ENCODE measurements at places on chromosomes 1 and 21. TPM values are rescaled to one million over a fixed set of nuclear protein-coding genes. Genes with fewer than 3 reads are reported as not detected.

The RPE65 gene
- not detected for total RNA-seq

The KAZN gene
- total RNA-seq: 7.0 TPM

The PPIAL4G gene
- not detected for total RNA-seq

The CFHR3 gene
- not detected for total RNA-seq

DNA sequence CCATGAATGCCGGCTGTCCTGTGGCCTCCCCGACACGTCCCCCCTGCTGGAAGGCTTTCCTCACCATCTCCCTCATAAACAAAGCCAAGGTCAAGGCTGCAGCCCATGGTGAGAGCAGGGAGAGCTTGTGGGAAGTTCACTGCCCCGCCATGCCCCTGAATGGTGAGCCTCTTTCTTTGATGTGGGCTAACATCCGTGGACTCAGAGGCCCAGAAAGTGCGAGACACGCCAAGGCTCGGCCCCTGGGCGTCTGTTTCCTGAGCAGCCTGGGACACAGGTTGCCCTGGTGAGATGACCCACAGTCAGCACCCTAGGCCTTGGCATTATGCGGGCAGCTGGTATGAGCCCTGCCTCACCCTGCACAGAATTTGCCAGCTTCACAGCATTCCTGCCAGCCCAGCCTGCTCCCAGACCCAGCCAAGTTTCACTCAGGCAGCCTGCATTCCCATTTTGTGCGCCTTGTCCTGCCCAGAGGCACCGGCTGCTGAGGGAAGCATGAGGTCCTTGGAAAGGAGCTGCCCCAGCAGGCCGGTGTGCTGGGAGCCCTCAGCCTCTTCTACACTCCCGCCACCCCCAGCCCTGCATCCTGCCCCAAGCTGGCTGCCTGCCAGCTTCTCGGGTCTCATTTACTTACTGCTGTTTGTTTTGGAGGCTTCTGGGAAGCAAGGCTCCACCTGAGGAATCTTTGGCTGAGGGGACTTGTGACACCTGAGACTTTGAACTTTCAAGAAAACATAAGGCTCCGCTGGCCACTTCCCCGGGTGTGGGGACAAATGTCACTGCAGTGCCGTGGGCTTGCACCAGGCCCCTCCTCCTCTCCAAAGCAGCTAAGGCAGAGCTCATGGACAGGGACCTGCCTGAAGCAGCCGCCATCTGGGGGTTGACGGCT, 31.9 kb downstream of the NEK2 start:
- DNase-seq: peak; percentile 88

DNA sequence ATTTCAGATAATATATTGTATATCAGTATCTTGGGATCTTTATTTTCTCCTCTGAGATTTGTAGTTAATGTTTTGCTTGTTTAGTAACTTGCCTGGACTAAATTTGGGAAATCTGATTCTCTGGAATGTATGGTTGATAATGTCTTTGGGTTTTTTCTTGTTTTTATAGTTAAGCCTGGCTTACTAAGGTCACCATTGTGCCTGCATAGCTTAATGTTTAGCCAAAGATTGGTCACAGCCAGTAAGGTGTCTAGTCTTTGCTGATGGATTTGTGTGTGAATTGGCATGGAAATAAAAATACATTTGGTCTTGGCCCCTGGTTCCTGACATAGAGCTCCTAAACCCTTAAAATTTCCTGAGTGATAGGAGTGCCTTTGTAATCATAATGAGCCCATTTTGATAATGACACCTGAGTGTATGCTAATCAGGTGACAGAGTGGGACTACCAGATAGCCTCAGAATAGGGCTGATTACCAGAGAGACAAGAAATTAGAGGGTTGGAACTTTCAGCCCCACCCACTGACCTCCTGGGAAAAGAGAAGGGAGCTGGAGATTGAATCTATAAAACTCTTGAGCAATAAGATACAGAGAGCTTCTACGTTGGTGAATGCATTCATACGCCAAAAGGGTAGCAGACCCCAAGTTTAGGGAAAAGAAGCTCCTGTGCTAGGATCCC, 47.9 kb upstream of the NUF2 start:
- DNase-seq: peak; percentile 92

The RIMKLA gene
- total RNA-seq: 11.5 TPM

DNA sequence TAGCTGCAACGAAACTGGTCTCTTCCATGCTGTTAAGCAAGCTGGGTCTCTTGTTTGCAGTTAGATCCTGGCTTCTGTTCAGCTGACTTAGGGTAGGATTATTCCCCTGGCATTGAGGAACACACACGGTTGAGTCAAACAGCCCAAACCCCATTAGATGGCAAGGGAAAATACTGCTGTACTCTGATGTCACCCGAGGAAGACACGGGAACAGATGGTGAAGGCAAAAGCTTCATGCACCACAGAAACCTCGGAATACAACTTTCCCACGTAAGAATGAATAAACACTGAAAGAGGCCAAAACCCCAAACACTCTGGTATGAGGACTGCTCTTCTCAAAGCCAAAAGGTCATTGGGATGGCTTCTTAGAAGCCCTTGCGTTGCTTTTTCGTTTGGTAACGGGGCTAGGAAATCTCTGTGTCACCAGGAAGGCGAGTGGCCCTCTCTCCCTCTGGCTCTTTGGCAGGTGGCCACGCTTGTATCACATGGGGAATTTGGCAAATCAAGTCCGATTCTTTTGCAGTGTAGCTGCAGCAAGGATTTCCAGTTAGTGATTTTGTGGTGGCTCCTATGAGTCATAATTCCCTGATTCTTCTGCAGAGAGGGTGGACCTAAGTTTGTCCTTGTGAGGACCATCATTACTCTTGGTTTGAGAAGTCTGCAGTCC, 16.7 kb upstream of the LYST start:
- peak; percentile 90 for DNase-seq

Measured in Caki2 (cell line).